Right atrium auricular region (tissue), 2 donors: ENCODE measurements at places on chromosomes 3 and 15. TPM values are rescaled to one million over a fixed set of nuclear protein-coding genes. Genes with fewer than 3 reads are reported as not detected.

DNA sequence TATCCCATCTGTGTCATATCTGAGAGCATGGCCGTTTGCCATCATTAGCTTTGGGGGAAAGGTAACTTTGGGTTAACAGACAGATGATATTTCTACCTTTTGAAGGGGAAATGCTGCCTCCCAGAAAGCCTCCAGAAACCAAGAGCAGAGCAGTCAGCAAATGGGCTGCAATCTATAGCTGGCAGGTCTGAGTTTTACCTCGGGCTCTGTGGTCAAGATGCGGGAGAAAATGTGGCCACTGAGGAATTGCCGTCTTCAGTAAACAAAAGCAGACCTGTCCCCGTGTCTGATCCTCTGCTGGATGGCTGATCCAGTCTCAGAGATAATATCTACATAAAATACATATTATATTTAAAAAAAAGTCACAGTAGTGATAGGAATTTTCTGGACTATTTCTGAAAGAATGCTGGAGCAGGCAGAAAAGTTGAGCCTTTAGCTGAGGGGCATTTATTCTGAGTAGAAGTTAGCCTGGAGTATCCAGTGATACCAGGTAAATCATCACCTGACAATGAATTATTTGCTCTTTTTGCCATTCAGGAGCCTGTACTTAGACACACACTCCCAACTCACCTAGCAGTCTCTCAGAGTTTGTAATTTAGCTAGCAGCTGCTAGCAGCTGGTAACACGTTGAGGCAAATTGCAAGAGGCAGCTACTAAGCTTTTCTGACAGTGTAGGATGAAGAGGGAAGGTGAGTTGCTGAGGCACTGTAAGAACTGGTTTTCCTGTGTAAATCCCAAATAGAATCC is 285.3 kb upstream of the RARB start:
- DNase-seq = no peak

The TMEM108 gene
- 5.1 TPM for total RNA-seq

The MYRIP gene
- 7.1 TPM for total RNA-seq

DNA sequence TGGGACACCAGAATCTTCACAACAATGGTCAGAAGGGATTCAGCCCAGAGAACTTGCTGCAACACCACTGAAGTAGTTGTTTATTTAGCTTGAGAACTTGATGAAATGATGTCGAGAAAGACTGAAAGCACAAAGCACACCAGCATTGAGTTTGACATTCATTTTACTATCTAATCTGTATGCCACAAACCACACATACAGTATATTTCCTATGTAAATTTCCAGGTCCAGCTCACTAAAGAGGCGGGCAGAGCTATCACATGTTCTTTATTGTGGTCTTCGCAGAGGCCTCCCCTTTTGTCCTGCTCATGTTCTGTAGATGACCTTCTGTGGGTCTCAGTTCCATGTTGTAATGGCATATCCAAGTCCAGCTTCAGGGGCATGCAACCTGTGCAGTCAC is 10.4 kb upstream of the FMN1 start:
- DNase-seq = no peak

DNA sequence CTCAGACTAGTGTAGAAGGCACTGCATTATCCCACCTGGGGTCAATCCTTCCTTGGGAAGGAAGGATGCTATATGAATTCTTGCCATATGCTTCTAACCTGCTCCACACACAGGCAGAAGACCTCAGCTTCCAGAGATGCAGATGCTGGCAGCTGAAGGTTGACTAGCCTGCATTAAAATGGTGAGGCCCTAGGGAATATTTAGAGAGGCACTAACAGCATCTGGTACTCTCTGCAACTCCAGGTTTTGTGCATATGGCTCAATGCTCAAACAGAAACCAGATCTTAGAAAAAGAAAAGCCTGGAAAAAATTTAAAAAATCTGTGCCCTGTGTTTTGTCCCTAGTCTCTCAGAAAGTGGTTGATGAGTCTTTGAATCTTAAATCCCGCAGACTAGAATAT is 56.0 kb upstream of the MYRIP start:
- DNase-seq = no peak

DNA sequence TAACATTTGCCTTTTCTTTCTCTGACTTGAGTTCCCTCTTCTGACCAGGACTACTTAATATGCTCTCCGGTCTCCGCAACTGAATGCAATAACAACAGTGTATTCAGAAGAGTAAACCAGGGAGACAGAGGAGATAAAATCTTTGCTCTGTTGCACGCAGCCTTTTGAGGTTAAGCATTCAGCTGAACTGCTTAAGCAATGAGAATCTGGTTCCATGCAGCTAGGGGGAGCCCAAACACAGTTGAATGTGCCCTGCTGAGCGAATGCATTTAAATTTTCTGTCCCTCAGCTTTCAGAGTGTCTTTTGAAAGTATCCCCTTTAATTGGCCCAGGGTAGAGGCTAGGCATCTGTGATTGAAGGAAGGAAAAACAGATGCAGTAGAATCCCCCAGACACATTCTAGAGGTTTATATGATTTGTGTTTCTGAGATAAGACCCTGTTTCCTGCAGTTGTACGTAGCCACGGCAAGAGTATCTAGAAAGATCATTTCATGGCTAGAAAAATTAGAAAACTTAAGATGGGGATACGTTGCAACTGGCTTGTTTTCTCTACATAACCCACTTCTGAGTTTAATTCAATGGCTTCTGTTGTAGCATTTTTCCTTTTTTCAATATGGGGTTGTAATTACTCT is 309.6 kb downstream of the TUSC7 start:
- peak; percentile 61 for DNase-seq

DNA sequence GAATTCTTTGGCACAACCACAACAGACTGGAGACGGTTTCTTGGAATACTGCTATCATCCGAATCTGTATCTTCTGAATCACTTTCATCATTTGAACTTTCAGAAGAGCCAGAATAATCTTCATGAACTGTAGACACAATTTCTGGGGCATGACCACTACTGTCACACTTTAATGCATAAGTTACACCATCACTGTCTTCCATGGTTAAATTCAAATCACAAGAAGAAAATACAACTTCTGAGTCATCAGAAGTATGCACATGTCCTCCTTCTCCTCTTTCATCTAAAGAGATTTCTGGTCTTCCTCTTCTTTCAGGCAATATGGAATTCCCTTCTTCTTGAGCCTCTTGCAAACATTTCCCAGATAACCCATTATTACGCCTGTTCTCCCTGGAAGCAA is 42.5 kb downstream of the SETD2 start:
- DNase-seq = no peak

DNA sequence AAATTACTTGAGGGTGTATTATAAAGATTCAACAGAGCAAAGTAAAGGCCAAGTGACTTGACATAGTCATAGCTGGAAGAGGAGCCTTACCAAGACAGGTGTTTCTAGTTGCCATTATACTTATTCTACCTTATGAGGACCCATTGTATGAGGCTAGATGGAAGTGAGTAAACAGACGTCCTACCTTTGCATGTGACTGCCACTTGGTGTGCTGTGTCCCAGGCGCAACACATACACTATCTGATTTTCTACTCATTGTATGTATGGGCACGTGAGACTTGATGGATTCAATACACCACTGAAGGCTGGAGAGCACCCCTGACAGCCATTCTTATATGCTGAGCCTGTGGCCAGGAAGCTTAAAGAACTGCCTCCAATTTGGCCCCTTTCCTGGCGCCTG is 40.5 kb downstream of the BOC start:
- DNase-seq = no peak
